Activated T-helper 1 cell treated with anti-CD3 and anti-CD28 coated beads, Interleukin-2, amount 50 U/mL, for 16 hours (primary cell): ENCODE measurements at places on chromosomes 13 and 19.

GRCh38 chr19:7953576-7953975 lies 10.1 kb upstream of the TIMM44 start:
- no peak for DNase-seq

DNA sequence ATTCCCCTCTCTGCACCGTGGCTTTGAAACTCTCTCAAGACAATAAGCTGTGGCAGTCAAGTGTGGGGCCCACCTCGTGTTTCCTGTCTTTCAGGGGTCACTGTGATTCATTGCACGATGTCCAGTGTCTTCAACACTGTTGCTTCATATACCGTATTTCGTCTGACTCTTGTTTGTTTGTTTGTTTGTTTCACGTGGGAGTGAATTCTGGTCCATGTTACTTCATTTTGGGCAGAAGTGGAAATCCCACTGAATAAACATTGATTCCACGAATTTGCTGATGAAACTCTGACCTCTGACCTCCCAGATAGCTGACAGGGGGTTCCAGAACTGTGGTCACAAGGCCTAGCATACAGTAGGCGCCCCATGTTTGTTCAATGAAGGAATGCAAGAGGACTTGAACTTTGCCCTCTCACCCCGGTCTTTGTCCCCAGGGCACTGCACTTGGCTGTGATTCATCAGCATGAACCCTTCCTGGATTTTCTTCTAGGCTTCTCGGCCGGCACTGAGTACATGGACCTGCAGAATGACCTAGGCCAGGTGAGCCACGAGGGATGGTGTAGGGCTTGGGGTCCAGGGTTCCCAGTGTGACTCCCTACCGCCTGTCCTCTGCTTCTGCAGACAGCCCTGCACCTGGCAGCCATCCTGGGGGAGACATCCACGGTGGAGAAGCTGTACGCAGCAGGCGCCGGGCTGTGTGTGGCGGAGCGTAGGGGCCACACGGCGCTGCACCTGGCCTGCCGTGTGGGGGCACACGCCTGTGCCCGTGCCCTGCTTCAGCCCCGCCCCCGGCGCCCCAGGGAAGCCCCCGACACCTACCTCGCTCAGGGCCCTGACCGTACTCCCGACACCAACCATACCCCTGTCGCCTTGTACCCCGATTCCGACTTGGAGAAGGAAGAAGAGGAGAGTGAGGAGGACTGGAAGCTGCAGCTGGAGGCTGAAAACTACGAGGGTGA lies 5.1 kb downstream of the NFKBIB start:
- no peak for DNase-seq

DNA sequence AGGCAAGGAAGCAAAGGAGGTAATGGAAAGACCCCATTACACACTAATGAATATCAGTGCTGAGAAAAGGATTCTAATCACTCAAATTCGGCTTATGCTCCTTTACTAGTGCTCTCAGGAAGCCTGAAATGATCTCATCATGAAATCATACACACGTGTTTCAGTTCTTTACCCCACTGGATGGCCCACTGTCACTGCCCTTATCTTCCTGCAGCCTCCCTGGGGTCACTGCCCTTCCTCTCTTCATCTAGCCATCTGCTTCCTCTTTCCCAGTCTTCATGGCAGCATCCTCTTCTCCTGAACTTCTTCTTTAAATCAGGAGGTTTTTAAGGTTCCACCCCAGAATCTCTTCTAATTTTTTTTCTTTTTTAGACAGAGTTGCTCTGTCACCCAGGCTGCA lies 27.9 kb upstream of the EEF1AKMT1 start:
- DNase-seq: no peak

DNA sequence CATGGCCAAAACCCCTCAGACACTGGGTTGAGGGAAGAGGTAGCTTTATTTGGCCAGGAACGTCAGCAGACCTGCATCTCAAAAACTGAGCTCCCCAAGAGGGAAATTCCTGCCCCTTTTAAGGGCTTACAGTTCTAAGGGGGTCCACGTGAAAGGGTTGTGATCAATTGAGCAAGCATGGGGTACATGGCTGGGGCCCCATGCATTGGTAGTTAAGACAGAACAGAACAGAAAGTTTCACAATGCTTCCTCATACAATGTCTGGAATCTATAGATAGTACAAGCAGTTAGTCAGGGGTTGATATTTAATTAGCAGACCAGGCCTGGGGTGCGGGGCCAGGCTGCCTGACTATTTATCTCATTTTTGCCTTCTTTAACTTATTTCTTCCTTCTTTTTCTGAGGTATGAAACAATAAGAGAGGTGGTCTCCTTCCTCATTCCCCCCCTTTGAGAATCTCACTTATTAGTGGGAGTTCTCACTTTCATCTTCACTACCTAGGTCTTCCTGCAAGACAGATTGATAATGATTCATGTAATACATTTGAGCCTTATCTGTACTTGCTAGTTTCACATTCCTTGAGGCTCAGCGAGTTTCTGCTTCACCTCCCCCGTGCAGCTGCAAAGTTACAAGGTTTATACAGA lies 84.8 kb downstream of the SLC25A15 start:
- no peak for DNase-seq

DNA sequence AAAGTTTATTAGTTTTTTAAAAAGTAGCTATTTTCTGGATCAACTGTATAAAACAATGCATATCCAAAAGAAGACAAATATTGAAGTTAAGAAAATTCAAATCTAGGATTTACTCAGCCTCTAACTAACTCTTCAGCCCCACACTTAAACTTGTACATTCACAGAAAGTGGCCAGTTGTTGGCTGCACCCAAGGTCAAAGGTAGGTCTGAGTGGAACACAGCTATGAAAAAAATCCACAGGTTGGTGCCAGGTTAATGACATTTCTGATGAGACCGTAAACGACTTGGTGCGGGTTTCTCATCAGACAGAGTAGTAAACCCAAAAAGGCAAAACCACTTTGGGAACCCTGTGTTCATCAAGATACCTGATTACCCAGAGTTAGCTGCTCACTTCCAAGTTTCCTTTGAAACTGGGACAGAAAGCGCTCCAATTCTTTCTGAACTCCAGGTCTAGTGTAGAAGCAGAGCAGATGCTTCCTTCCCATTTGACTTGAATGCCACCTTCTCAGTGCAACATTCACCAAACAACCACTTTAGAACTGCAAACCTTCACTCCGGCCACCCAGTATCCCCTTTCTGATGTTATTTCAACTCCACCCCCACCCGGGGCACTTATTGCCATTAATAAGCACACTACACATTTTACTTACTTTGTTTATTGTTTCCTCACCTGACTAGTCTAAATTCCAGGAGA lies 208.3 kb upstream of the STARD13 start:
- DNase-seq: no peak

- DNase-seq: no peak
Measured at GRCh38 chr13:46297361-46297811, 85.7 kb downstream of the LRRC63 start.

- DNase-seq: no peak
Measured at GRCh38 chr13:30429721-30430694, 7.7 kb downstream of the UBE2L5 start.

- no peak for DNase-seq
Measured at GRCh38 chr19:41096353-41096752, 8.1 kb downstream of the CYP2A13 start.

- DNase-seq: no peak
Measured at GRCh38 chr19:29551774-29552173, 26.0 kb downstream of the VSTM2B start.

DNA sequence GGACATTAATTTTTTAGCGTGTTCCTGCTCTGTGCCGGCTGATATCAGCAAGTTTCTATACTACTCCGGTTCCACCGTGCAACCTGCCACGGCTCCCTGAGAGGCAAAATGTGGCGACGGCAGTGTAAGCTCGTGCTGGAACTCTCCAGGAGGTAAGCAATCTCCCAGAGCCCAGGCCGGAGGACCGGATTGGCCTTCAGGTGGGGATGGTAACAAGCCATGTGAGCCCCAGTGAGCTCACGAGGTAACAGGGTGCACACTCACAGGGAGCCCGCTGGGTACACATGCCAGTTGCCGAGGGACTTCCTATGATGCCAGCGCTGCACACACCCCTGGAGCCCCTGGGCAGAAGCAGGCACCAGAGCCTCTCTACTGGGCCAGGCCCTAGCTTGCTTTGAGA lies 38.5 kb downstream of the NAXD start:
- no peak for DNase-seq

DNA sequence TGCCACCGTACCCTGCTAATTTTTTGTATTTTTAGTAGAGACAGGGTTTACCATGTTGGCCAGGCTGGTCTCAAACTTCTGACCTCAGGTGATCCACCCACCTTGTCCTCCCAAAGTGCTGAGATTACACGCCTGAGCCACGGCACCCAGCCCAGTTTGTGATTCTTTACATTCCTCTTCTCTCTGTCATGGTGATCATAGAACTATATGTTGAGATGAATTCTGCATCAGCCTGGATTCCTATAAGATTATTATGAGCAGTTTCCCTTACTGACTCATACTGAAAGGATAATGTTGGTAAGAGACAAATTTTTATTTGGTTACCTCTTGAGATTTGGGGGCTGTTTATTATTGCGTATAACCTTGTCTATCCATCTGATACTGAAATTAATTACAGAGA lies 121.5 kb upstream of the CSNK1A1L start:
- DNase-seq: no peak

DNA sequence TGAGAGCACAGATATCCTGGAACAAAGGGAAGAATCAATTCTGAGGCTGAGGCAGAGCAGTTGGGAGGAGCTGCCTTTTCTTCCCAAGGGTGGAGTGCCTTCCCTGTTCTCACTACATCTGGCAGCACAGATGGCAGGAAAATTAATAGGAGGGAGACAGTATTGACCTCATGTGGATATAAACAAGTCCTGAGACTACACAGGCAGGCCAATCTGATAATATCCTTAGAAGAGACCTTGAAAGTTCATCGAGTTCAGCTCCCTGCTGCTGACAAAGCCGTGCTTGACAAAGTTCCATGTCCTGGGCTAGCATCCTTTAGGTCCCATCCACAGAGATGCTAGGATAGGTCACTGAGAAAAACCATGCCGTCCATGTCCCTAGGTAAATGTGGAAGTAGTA lies 1451.5 kb downstream of the EFNB2 start:
- no peak for DNase-seq

DNA sequence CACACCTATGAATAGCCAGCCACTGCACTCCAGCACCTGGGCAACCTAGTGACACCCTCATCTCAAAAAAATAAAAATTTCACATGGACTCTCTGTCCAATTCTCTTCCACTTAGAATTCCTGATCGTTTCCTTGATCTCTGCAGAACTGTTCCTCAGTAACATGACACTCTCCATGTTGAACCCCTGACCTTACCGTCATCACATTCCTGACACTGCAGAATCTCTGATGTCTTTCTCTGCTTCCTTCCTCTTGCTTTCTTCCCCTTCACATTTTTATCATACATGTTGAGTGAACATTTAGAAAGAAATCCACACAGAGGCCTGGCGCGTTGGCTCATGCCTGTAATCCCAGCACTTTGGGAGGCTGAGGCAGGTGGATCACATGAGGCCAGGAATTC lies 15.0 kb downstream of the ZNF114 start:
- DNase-seq: no peak

DNA sequence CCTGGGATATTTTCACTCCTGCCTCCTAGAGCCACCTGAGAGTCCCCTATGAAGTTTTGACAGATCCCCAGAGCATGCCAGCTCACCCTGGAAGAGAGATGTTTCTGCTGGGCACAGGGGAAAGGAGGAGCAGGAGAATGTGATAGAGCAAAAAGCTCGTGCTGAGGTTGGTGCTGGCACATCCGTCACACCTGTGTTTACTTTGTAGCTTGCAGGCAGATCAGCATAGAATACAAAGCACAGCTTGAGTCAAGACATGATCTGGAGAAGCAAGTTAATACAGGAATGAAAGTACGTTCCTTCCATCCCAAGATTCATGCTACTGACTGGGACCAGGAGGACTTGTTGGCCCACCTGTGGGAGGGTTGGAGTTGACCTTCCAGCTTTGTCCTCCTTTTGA lies 46.1 kb downstream of the HSPH1 start:
- DNase-seq: no peak

DNA sequence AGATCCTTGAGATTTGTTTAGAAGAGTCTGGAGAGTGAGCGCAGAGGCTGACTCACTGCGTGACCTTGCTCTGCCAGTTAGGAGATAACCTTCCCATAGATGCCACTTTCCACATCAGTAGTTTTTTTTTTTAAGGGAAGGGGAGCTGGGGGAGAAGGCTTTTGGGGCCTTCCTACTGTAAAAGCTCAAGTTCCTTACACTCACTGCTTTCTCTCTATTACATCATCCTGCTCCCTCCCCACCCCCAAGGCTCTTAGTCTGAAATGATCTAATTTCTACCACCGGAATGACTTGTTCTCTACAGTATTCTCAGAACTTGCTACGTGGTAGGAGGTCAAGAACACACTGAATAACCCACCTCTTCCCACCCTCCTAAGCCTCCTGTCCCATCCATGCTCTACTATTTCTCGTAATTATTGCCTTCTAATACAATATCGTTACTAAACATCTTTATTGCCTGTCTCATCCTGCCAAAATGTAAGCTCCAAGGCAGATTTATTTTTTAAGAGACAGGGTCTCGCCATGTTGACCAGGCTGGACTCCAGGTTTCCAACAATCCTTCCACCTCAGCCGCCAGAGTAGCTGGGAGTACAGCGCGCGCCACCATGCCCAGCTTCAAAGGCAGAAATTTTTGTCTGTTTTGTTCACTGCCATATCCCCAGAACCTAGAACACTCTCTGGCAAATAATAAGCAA lies 1.2 kb downstream of the LONP1 start:
- no peak for DNase-seq

- DNase-seq: no peak
Measured at GRCh38 chr13:98535501-98536354, 41.2 kb downstream of the STK24 start.

- DNase-seq: no peak
Measured at GRCh38 chr13:77871596-77871995, 47.0 kb downstream of the EDNRB start.

- DNase-seq: no peak
Measured at GRCh38 chr19:616062-616700, 17.2 kb downstream of the POLRMT start.

DNA sequence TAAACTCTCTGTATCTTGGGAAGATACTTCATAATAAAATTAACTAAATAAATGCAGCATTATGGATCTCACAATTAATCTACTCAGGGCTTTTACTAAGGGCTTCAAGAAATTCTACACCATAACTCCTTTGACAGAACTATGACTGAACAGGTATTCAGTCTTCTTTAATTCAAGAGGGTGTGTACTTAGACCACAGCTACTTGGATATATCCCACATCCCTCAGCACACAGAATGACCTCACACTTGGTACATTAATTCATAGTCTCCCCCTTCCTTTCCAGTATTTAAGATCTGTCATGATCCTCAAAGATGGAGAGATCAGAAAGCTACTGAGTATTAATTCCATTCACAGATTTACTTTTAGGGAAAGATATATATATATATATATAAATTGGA lies 11.6 kb downstream of the DIAPH3 start:
- no peak for DNase-seq
